NCI-H82 (cell line): ENCODE measurements at places on chromosomes 5 and 9.
A peak's percentile ranks its signal among the peaks of the same experiment; 100 is the strongest.

DNA sequence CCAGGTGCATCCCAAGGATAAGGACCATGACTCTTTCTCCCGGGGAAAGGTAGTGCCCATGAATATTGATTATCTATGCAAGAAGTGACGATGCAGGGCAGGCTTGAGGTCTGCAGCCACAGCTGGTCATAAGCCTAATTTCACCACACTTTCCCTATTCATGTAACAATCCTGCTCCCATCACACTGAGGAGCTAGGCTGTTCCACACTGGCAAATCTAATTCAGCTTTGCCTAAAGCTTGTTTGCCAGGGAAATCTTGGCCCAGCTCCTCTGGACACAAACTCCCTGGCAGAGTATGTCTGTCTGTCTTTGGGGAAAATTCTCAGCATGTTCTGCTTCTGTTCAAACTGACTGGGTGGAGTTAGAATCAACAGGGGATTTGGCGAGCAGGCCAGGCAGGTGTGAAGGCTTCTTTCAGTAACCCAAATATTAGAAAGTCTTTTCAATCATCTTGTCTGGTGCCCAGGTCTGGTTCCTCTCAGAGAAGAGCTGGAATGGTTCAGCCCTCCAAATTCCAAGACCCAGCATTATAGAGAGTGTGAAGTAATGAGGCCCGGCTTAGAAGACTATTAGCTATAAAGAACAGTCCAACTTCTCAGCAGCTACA, 88.5 kb upstream of the SPDL1 start:
- no peak for DNase-seq

DNA sequence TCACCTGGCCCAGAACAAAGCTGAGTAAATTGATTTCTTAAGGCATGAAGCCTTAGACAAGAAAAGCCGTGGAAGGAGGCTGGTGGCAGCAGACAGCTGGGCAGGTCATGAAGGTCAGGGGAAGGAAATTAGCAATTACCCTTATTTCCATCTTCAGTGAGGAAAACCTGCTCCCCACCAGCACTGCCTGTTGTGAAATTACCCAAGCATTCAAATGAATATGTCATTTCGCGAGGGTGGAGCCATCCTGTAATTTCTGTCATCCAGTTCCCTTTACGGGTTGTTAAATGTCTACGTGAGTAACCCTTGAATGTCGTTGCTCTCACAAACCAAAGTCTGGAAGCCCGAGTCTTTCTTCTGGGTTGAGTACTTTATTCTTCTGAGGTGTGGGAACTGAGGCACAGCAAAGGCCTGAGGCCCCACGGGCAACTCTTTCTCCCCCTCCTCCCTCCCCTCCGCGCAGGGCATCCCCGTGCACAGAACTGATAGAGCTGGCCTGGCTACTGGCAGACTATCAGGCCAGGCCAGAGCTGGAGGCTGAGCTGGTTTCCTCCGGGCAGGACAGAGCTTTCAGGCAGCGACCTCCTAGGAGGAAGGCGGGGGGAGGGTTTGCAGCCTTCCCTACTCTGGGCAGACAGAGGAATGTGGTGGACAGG, 22.0 kb upstream of the AK3 start:
- DNase-seq, result no peak

- DNase-seq, result no peak
These were observed 88.2 kb upstream of the BASP1 start for GRCh38 chr5:17129093-17129849.

- DNase-seq, result peak; percentile 66
These were observed 779 bp downstream of the PKN3 start for GRCh38 chr9:128702949-128703615.

DNA sequence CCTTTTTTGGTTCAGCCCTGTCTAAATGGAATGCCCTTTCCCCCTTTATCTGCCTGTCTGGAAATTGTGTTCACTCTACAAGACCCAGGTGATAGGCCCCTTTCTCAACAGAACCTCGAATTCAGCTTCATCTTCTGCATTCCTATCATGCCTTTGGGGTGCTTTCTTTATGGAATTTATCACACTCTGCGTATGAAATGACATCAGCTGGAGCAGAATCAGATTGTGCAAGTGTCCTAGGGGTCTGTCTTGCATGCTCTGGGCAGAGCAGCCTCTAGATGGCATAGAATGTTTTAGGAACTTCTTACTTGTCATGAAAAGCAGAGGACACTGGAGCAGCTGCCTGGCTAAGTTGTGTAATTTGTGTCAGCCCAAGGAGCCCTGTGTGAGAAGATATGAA, 84.9 kb downstream of the ISL1 start:
- DNase-seq, result no peak

GRCh38 chr9:26956860-26957233, 635 bp downstream of the IFT74 start:
- DNase-seq, result peak; percentile 46

- no peak for DNase-seq
These were observed 89.7 kb upstream of the EQTN start for GRCh38 chr9:27386571-27387091.

- DNase-seq, result no peak
These were observed 149.6 kb downstream of the ASTN2 start for GRCh38 chr9:117265253-117265652.

- peak; percentile 11 for DNase-seq
These were observed 1.6 kb downstream of the CMBL start for GRCh38 chr5:10306114-10306513.

- DNase-seq, result no peak
These were observed 32.6 kb upstream of the PRRC2B start for GRCh38 chr9:131361202-131361833.

DNA sequence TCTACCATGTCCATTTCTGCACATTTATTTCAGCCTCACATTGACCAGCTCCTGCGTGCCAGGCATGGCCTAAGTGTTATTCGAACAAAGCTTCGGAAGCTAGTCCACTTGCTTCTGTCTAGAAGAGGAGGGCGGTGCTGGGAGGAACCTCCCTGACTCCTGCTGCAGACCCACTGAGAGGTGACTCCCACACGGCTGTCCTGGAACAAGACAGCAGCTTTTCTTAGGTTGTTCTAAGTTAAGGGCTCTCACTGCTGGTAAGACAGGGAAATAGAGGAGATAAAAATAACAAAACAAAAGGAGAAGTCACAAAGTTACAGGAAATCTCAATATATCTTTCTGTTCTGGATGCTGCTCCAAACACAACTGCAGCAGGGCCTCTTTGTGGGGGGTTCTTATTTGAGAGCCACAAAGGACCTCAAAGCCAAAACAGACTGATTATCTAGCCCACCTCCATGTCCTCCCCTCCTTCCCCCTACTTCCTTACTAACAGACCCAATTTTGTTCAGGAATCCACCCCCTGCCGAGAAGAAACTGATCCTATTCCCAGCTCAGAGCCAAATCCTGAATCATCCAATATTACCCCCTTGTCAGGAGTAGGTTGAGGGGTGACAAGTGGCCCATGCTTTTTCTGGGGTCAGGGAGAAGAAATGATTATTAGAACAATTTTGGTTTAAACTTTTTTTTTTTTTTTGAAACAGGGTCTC, 28.4 kb upstream of the KCNIP1 start:
- DNase-seq, result no peak

GRCh38 chr5:54743997-54744788, 226.6 kb downstream of the SNX18 start:
- DNase-seq, result no peak
